ENCODE measurements at places on chromosomes 13 and 19.

- DNase-seq: no peak
Observed at GRCh38 chr13:54934121-54934520, 1905.5 kb downstream of the OLFM4 start.

- DNase-seq: no peak
Observed at GRCh38 chr13:57595775-57596174, 35.8 kb upstream of the PCDH17 start.

- no peak for DNase-seq
Observed at GRCh38 chr13:79245937-79246577, 160.0 kb downstream of the RBM26 start.

- DNase-seq: no peak
Observed at GRCh38 chr19:51140441-51140840, 1.7 kb upstream of the SIGLEC7 start.

GRCh38 chr13:34152409-34152808 is 334.5 kb downstream of the RFC3 start:
- DNase-seq: no peak

- DNase-seq: no peak
Observed at GRCh38 chr13:39836038-39836437, 180.6 kb downstream of the COG6 start.

DNA sequence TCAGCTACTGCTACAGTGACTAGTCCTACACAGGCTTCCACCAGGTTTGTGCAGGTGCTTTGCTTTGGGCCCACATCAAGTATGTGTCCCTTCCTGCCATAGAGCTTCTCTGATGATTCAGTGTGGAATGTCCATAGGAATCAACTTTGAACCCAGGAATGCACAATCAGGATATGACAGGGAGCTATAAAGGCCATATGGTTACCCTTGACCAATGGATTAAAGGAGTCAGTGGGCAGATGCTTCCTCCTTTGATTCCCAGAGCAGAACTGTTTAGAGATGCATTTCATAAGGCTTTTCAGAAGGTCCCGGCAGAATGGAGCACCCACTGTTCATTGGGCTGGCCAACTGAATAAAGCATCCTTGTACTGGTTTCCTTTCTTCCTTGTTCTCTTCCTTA is 145.2 kb upstream of the WASF3 start:
- DNase-seq: no peak

- peak; percentile 56 for DNase-seq
Observed at GRCh38 chr19:4911786-4912672, 2.7 kb downstream of the UHRF1 start.

GRCh38 chr13:109166804-109167203 is 537.4 kb downstream of the MYO16 start:
- no peak for DNase-seq

GRCh38 chr13:98406427-98406826 is 170.5 kb downstream of the STK24 start:
- no peak for DNase-seq

DNA sequence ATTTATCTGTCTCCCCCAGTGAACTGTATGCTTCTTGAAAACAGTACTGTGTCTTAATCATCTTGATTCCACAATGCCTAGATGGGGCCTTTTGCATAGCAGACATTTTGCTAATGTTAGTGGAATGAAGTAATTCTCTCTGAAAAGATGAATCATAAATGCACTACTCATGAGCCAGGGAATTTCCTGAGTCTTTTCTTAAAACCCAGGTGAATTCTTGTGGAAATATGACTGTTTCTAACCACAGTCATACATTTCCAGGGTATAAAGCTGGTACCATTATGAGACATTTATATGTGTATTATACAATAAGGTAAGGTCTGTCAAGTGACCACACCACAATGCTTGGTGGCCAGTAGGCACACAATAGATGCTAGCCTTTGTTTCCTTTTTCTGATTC is 5.5 kb upstream of the KCTD4 start:
- DNase-seq: no peak

- DNase-seq: no peak
Observed at GRCh38 chr13:66301006-66301405, 929.1 kb downstream of the PCDH9 start.

- no peak for DNase-seq
Observed at GRCh38 chr13:74077375-74077774, 56.8 kb downstream of the KLF12 start.

GRCh38 chr19:10478903-10479384 is 24.2 kb downstream of the KEAP1 start:
- DNase-seq: peak; percentile 84

- no peak for DNase-seq
Observed at GRCh38 chr19:18502246-18502637, 19.6 kb downstream of the ELL start.

DNA sequence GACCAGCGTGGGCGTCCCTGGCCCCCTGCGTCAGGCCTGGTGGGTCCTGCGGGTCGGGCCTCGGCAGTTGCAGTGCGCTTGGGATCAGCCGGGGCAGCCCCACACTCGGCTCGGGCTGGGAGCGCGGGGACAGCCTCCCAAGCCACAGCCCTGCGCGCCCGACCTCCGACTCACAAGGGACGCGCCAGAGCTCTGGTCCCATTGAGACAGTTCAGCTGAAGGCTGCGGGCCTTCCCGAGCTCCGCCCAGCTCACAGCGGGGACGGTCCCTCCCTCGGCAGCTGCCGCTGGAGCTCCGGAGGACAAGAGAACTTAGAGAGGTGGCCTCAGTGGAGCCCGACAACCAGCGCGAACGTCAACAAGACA is 45.7 kb upstream of the ZNF730 start:
- DNase-seq: no peak

GRCh38 chr13:41678249-41678648 is 220.9 kb downstream of the RGCC start:
- DNase-seq: no peak

GRCh38 chr13:64925284-64925683 is 2304.9 kb downstream of the PCDH9 start:
- no peak for DNase-seq

GRCh38 chr13:26221399-26221720 is 754 bp downstream of the RNF6 start:
- DNase-seq: no peak

- DNase-seq: no peak
Observed at GRCh38 chr13:110239280-110240125, 67.5 kb downstream of the COL4A1 start.

DNA sequence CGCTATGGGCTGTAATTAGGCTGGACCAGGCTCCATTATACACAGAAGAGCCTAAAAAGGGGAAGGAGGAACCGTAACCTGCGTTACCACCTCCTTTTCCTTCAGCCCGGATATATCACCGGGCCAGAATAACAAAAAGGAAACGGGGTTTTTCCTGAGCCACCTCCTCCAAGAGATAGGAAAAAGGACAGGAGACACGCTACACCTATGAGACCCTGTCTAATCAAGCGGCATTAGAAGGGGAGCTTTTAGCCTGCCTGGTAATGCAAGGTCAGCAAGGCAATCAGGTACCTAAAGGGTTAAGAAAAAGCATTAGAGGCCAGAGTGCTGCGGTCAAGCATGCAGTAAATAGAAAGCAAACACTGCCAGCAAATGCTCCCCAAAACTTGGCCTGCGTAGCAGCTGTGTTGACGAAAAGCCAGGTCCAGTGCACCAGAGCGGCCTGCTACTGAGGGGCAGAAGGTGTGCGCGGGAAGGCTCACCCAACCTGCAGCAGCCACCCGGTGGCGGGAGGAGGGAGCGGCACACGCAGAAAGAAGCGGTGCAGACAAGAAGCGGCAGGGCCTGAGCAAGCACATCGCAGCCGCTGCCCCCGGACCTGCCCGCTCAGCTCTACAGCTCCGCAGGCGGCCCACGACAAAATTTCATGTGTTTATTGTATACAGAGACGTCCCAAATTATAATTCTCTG is 1466.1 kb downstream of the UQCRFS1 start:
- DNase-seq: no peak

GRCh38 chr13:98890925-98891324 is 86.9 kb downstream of the DOCK9 start:
- DNase-seq: no peak

DNA sequence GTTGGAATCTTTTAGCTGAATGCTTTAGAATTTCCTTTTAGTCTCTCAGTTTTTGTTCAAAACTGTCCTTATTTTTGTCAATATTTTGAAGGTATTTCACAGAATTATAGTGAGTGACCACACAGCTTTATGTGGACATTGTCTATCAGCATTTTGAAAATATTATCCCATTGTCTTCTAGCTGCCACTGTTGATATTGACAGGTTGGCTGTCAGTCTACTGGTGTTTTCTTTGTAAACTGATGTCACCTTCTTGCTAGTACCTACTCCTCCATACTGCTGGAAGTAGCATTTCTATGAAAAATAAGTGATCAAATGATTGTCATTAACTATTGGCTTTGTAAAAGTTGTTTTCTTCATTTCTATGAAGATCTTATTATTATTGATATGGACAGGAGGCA is 256.8 kb downstream of the KLF12 start:
- DNase-seq: no peak

GRCh38 chr13:41492432-41493260 is 35.3 kb downstream of the RGCC start:
- DNase-seq: no peak

DNA sequence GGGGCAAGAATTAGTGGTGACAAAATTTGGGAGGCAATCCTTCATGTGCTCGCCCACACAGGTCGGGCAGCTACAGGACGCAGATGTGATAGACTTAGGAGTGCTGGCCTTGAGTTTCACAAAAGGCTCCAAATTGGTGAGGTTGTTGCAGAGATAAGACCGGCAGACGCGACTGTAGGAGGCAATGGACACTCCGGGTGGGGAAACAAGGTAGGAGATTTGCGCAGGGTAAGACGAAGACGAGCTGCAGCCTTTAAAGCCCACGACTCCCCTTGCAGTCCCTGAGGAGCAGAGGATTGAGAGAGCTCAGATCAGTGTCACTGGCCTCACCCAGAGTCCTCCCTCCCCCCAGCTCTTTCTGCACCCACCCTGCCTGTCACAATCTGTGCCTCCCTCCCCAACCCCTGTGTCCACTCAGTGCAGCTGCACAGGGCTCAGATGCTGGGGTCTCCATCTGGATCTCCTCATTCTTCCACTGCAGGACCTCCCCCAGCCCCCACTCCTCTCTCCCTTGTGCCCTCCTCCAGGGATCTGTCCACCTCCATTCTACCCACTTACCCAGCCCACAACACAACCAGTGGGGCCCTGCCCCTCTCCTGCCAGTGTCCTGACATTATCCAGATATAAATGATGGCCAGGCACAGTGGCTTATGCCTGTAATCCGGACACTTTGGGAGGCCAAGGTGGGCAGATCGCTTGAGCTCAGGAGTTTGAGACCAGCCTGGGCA is 6.3 kb downstream of the LYPD4 start:
- no peak for DNase-seq

DNA sequence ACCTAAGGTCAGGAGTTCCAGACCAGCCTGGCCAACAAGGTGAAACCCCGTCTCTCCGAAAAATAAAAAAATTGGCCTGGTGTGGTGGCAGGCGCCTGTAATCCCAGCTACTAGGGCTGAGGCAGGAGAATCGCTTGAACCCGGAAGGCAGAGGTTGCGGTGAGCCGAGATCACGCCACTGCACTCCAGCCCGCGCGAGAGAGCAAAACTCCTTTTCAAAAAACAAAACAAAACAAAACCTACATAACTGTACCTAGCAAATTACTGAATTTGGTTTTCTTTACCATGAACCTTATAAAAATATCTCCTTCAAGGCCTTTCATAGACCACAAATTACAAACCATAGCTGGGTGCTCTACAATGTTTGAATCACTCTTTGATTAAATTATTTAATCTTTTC is 760 bp downstream of the ZNF91 start:
- no peak for DNase-seq

DNA sequence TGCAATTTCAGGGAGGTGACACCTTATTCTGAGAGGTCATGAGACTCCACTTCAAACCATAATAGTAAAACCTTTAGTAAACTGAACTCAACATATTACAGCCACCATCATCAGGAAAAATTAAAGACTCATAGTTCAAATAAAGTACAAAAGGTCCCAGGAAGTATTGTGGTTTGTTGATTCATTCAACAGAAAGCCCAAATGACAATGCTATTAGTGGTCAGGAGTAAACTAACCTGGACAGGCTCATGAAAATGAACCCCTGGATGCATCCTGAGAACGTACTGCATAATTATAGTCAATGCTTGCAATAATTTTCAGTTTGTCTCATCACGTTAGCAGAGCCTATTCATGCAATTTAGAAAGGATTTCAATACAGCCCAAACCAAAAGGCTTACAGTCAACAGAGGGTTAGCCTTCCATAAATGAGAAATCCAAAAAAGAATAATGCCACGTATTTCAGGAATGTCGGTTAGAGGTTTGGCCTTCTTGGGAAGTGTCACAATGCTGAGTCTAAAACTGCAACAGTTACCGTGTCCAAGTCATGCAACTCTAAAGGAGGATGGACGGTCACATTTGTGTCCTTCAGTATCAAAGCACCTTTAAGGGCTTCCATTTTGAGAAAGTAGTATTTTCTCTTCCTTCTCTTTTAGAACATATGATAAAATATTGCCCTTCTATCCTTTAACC is 280.8 kb downstream of the ABCC4 start:
- no peak for DNase-seq

DNA sequence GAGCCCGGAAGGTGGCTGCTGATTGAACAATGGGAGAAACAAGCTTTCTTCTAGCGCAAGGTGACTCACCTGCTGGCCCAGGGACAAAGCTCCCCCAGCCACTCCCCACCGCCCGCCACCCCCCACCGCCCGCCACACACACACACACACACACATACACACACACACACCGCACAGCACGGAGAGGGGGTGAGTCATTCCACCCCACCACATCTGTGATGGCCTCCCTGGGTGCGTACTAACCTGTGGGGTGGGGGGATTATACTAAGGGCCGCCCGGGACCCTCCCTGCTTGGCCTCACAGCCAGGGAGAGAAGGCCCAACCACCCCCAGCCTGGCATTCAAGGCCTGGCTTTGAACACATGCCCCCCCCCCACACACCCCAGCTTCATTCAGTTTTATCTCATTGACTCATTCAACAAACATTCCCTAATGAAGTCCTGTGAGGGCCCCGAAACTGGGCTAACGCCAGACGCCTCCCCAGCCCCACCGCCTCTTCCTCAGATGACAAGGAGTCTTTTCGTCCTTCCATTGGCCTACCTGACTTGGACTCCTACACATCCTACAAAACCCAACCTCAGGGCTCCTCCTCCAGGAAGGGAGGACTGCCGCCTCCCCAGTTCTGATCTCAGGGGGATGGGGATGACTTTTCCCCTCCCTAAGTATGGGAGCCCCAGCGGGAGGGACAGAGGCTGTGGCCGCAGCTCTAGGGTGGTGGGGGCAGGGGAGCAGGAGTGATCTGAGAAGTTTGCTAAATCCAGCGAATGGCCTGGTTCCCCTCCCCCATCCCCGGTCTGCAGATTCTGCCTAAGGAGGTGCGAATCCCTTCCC is 5.8 kb upstream of the ONECUT3 start:
- no peak for DNase-seq

- DNase-seq: no peak
Observed at GRCh38 chr13:110047496-110047895, 259.5 kb downstream of the COL4A1 start.

GRCh38 chr13:63011996-63012395 is 1596.3 kb upstream of the PCDH20 start:
- no peak for DNase-seq

GRCh38 chr13:91816263-91816807 is 417.9 kb downstream of the GPC5 start:
- DNase-seq: no peak

Measured in stimulated activated CD8-positive, alpha-beta memory T cell treated with anti-CD3 and anti-CD28 coated beads, Interleukin-15, amount 100 ng/mL, for 48 hours (primary cell).